ENCODE measurements at places on chromosomes 4 and X. TPM values are rescaled to one million over a fixed set of nuclear protein-coding genes. Genes with fewer than 3 reads are reported as not detected.

Gene PROM1
- total RNA-seq = 0.06 TPM

Gene ARHGEF38
- not detected for total RNA-seq

Gene NEUROG2
- 0.10 TPM for total RNA-seq

Gene PAK3
- total RNA-seq = 0.27 TPM

Gene ATP2B3
- not detected for total RNA-seq

Gene SEL1L3
- 32.8 TPM for total RNA-seq

Gene FATE1
- not detected for total RNA-seq

Gene CT45A3
- total RNA-seq = not detected

Gene CT47B1
- total RNA-seq = not detected

Gene FAT4
- not detected for total RNA-seq

Gene KIF4A
- total RNA-seq = 28.0 TPM

GRCh38 chr4:123390846-123391456 lies 5.6 kb upstream of the SPRY1 start:
- DNase-seq = no peak

DNA sequence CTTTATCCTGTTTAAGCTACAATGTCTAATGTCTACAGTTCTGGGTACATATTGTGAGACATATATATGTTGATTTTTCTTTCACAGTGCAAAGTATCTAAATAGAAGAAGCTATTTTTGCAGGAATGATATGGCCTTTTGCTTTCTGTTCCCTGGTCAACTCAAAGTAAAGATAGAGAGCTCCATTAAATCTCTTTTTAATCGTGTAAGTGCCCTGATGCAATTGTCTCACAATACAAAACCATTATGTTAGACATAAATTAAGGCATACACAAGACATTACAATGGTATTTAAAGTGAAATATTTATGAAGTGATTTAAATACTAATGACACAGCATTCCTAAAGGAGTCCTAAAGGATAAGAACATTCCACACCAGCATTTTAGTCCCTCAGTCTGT lies 1559.7 kb upstream of the AGA start:
- no peak for DNase-seq

DNA sequence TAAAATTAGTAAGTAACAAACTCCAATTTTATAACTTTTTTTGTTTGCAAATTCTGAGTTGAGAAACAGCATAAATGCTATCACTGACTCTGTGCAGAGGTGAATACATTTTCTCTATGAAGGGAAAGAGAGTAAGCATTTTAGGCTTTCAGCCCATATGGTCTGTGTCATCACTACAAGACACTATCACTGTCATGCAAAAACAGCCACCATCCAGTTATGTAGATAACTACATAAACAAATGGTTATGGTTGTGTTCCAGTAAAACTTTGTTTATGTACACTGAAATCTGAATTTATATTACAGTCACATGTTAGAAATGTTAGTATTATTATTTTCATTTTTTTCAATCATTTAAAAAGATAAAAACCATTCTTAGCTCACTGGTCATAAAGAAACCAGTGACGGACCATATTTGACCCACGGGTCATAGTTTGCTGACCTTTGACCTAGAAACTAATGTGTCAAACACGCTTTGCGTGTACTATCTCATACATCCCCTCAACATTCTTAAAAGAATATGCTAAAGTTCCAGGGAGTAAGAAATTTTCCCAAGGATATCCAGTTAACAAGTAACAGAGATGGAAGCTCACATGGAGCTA lies 29.1 kb downstream of the RASGEF1B start:
- DNase-seq = no peak

- no peak for DNase-seq
Measured at GRCh38 chr4:145177906-145178538, 2.4 kb downstream of the OTUD4 start.

DNA sequence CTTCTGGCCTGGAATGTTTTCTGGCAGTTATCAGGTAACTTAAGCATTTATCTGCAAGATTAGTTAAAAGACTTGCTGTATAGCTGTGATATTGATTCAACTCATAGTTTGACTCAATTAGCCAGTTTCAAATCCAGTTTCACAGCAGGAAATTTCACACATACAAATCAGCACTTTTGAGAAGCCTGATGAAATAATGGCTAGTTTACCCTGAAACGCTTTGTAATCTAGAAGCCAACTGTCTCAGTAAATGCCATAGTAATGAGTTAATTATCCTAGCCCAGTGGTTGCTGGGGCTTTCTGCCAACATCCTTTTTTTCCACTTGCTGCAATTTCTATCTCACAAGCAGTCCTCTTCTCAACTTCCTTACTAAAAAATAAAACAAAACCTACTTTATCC lies 53.1 kb downstream of the ARHGEF38 start:
- no peak for DNase-seq

DNA sequence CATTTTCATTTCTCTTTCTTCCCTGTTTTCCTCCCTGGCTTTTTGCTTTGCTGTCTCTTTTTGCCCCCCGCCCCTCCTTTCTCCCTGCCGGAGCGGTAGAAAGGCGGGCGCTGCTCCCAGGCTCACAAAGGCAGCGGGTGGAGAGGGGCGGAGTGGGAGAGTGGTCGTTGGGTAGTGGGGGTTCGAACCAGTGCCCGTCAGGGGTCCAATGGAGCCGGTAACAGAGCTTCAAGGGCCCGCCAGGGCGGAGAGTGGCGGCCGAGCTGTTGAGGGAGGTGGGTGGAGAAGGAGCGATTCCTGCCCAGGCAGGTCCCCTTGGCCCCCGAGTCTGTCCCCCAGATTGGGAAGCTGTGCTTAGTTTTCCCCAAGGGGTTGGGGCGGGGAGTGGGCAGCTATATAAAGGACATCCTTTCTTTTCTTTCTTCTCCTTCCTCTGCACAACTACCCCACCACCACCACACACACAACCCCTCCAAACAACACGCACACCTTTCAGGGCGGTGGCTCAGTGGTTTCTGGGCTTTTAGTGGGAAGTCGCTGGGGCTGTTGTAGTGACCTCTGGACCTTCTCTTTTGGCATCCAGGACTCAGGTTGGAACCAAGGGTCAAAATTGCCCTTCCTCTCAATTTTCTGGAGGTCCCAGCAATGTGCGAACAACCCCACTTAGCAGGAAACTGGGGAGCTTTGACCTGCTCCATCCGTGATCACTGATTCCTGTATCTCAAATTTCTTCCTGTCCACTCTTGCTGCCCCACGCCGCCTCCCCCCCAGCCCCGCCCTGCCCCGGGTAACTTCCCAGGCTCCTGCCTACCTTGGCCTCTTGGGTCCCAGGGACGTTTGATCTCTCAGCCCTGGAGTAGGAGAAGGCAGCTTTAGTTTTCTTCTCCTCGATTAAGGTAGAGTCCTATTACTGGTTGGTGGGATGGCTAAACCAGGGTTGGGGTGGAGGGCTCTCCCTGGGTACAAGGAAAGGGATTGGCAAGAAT lies 1.9 kb downstream of the EFNB1 start:
- DNase-seq = no peak

DNA sequence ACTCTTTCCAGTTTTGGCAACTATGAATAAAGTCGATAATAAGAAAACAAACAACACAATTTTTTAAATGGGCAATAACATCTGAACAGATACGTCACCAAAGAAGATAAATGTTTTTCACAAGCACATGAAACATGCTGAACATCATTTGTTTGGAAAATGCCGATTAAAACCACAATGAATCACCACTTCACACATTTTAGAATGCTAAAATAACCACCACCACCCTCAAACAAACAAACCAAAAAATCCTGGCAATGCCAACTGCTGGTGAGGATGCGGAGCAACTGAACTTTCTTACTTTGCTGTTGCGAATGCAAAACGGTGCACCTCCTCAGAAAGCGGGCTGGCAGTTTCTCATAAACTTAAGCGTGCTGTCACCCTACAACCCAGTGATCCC lies 115.9 kb downstream of the NSUN7 start:
- DNase-seq = no peak

- no peak for DNase-seq
Measured at GRCh38 chr4:71634364-71634763, 149.5 kb downstream of the GC start.

DNA sequence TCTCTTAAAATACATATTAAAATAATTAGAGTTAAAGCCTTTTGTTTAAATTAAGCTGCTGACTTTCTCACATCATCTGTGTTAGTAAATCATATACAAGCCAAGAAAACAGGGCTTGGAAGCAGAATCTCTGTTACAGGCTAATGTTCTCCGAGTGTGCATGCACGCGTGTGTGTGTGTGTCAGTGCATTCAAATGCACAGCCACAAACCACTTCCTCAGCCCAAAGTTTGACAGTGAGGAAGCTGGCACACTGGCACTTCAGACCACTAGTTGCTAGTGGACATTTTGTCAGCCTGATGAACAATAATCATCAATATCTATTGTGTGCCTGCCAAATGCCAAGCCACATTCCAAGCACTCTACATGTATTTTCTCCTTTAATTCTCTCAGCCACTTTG lies 5.6 kb downstream of the MAOB start:
- DNase-seq = no peak

DNA sequence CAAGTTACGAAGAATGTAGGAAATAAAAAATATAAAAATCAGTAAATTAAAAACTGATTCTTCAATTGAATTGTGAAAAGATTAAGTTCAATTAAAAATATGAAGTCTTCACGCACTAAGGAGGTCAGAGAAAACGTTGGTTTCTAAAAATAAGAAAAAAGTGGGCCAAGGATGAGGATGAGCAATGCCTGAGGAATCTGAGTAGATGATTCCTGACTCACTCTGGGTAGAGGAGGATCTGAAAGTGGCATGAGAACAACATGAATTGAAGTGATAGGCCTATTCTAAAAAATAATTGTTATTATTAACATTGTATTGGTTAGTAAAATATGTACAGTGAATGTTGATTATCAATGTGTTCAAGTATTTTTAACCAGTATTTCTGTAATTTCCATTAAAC lies 444.2 kb downstream of the GRIA2 start:
- DNase-seq = no peak

- DNase-seq = no peak
Measured at GRCh38 chr4:185997296-185997695, 71.7 kb upstream of the TLR3 start.

- no peak for DNase-seq
Measured at GRCh38 chr4:55732864-55733263, 86.7 kb upstream of the EXOC1L start.

GRCh38 chr4:158766434-158767044 lies 2.3 kb upstream of the FNIP2 start:
- DNase-seq = no peak

DNA sequence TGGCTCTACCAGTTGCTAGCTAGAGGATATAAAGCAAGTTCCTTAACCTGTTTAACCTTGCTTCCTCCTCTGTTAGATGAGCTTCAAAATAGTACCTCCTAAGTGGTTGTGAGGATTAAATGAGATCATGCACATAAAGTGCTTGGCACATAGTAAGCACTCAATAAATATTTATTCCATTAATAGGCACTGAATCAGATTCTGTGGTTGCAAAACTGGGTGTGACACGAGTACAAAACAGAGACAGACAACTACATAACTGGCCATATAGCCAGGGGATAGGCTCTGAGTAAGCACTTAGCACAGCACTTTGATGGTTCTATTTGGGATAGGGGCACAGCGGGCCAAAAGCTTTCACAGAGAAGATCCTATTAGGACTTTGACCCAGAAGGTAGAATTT lies 150.3 kb downstream of the RELL1 start:
- no peak for DNase-seq

DNA sequence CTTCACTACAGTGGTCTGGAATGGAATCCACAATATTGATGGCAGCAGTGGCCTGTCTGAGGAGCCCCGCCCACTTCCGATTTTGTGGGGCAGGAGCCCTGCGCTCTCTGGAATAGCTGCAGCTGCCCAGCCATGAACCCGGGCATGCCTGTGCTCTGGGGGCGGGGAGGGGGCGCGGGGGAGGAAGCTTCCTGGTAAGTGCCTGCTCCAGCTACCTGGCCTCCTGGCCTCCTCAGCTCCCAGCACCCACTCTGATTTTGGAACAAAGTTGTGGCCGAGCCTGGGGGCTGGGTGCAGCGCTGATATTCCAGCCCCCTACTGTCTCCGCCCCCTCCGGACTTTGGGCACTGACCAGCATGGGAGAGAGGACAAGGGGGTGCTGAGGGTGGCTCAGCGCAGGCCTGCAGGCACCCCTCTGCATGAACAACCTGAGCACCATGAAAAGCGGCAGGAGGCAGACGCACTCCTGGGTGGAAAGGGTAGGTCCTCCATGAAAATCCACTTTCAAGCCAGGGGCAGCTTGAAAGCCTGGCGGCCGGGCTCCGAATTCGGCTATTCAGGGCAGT lies 972.7 kb upstream of the AGA start:
- no peak for DNase-seq

GRCh38 chr4:23822181-23822580 lies 67.7 kb downstream of the PPARGC1A start:
- no peak for DNase-seq

DNA sequence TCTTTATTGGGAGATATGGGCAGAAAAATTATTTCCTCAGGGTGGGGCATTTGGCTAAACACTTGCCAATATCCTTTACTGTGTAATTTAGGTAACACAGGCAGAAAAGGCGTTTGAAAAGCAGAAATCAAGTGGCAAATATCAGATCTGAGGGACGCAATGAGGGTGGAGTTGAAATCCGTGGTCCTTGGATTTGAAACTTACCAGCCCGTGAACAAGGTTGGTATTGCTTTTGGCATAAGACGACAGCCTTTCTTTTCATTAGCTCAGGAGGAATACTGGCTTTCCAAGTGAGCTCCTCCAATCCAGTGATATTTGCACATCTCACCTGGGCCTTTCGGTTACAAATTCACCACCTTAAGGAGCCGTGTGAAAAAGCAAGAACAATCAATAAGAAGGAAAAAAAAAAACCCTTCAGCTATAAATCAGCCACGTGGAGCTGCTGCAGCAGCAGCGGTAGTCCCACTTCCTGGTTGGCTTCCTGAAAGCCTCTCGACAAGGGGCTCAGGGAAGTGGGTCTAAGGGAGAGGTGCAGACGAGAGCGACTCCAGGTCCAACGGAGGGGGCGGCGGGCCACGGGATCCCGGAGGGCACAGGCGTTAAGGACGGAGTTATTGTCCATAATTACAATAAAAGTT lies 734 bp upstream of the GALNT7 start:
- peak; percentile 14 for DNase-seq

DNA sequence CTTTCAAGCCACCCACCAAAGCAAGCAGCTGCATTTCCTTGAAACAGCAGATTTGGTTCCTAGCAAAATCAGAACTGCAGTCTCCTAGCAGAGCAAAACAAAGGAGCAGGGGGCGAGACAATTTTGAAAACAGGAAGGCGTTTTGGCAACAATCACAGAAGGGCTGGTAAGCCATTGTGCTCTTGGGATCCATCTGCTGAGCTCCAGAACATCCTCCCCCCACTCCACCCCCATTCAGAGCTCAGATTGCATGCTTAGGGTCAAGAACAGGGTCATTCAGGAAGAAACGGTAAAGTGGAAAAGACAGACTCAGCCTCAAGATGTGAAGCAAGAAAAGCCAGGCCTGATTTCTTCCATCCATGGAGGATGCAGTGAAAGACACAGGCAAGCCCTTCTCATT lies 7.6 kb upstream of the PCDH19 start:
- no peak for DNase-seq
